ENCODE measurements at places on chromosomes 11 and 22.

DNA sequence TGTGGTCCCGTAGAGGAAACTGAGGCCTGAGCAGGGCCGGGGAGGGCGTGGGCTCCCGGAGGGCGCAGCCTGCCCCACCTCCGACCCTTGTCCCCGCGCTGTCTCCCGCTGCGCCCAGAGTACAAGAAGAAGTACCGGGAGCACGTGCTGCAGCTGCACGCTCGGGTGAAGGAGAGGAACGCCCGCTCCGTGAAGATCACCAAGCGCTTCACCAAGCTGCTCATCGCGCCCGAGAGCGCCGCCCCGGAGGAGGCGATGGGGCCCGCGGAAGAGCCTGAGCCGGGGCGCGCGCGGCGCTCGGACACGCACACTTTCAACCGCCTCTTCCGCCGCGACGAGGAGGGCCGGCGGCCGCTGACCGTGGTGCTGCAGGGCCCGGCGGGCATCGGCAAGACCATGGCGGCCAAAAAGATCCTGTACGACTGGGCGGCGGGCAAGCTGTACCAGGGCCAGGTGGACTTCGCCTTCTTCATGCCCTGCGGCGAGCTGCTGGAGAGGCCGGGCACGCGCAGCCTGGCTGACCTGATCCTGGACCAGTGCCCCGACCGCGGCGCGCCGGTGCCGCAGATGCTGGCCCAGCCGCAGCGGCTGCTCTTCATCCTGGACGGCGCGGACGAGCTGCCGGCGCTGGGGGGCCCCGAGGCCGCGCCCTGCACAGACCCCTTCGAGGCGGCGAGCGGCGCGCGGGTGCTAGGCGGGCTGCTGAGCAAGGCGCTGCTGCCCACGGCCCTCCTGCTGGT lies 1.9 kb downstream of the NLRP6 start:
- no peak for DNase-seq

- DNase-seq, result no peak
These were observed 19.9 kb downstream of the CTNND1 start for GRCh38 chr11:57781529-57781943.

DNA sequence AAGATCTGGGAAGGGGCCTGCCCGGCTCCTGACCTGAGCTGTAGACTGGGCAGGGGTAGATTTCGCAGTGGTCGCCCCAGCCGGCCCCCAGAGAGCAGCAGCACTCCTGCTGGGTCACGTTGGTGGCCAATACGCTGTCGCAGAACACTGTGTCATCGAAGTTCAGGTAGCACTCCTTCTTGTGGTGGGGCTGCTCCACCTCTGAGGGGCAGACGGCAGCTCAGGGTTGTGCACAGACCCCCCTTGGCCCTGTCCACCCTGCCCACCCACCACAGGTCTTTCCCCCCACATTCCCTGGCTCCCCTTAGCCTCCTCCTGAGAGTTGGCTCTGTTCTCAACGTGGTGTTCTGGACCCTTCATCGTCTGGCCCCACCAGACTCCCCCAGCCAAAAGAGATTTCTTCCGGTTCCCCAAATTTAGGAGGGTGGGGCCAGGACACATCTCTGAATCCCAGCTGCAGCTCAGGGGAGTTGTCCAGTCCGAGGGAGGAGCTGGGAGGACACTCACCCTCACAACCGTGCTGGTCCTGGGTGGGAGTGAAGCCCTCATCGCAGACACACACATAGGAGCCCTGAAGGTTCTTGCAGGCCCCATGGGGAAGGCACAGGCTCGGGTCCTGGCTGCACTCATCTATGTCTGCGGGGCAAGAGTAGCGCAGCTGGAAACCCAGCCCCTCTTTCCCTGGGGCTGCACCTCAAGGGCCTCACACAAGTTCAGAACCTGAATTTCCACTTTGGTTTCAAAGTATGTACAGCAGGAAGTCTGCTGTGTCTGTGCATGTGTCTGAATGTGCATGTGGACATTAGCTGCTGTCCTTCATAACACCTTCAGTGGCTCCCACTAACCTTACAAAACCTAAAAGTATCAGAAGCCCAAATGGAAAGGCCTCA lies 16.5 kb downstream of the SCYL1 start:
- DNase-seq, result no peak

DNA sequence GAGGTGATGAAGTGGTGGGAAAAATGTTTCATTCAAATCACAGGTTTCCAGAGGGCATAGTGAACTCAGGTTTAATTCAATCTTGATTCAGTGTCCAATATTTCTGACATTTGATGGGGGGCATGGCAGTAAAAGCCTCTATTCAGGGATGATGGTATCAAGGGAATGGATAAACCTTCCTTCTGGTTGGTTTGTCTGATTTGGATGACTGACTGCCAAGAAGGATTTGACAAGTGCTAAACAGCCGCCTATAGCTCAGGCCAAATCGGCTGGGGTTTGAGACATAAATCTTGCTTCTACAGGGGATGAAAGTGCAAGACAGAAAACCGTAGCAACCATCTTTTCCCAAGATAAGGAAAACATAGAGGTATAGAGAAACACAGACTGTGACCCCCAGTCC lies 121.8 kb upstream of the C11orf87 start:
- no peak for DNase-seq

DNA sequence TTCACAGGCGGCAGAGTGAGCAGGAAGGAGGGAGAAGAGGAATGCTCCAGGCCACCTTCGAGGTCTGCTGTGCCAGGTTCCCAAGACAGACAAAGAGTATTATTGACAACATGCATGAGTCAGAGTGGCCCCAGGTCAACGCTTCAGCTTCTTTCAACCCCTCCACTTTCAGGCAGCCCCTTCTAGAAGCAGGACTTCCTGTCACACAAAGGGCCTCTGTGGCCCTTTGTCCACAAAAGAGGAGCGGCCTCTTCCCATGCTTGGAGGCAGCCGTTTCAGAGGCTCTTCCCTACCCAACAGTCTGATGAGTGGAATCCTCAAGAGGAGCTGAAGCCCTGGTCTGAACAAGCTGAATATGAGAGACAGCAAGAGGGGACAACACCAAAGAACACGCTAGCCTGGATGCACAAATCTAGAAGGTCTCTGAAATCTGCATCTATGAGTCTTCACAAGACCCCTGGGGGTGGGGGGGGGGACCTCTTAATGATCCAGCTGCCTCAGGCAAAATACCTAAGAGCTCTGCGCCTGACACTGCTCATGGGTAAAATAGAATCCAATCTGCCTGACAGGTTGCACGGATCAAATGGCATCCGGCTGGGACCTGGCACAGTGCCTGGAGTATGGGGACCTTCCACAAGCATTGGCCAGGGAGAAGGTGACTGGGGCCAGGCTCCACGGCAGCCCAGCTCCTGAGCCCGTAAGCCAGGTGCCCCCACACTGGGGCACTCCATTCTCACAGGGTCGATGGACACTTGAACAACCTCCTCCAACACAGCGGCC lies 67.5 kb downstream of the PACSIN2 start:
- DNase-seq, result no peak

DNA sequence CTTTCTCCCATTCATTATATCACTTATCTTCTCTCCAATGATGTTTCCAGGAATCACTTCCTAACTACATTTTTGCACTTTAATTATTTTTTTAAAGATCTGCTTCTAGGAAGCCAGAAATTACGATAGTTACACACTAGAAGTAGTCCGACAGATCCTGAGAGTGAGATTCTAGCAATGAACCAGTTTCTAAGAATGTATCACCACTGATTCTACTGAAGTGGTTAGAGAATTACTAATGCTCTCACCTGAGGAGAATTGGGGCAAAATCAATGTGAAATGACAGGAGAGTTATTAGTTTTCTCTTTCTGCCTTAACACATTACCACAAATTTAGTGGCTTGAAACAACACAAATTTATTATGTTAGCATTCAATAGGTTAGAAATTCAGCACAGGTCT lies 241.2 kb downstream of the CASP12 start:
- DNase-seq, result no peak

DNA sequence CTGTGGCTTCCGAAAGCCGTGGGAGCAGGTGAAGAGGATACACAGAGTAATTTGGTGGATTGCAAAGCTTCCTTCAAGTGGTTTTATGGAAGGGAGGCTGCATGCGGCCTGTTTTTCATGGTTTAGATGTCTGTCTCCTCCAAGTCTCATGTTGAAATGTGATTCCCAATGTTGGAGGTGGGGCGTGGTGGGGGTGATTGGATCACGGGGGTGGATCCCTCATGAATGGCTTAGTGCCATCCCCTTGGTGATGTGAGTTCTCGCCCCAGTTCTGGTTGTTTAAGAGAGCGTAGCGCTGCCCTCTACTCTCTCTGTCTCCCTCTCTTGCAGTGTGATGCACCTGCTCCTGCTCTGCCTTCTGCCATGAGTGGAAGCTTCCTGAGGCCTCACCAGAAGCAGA lies 247.8 kb upstream of the B3GAT1 start:
- no peak for DNase-seq

DNA sequence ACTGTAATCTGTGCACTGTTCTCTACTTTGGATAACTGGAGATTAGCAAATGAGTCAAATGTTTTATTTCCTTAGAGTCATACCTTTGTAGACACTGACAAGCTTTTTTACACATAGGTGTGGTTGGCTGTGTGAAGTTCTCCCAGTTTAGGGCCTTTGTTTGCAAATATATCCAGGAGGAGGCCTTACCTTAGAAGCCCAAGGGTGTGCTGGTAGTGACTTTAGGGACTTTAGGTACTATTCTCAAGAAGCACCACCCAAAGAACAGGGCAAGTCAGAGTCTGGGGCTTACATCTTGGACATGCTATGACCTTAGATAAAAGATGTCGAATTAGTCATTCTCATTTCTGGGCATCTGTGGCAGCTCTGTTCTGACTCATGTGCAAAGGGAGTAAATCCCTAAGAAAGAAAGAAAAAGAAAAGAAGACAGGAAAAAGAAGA lies 4.8 kb upstream of the FAR1 start:
- no peak for DNase-seq

DNA sequence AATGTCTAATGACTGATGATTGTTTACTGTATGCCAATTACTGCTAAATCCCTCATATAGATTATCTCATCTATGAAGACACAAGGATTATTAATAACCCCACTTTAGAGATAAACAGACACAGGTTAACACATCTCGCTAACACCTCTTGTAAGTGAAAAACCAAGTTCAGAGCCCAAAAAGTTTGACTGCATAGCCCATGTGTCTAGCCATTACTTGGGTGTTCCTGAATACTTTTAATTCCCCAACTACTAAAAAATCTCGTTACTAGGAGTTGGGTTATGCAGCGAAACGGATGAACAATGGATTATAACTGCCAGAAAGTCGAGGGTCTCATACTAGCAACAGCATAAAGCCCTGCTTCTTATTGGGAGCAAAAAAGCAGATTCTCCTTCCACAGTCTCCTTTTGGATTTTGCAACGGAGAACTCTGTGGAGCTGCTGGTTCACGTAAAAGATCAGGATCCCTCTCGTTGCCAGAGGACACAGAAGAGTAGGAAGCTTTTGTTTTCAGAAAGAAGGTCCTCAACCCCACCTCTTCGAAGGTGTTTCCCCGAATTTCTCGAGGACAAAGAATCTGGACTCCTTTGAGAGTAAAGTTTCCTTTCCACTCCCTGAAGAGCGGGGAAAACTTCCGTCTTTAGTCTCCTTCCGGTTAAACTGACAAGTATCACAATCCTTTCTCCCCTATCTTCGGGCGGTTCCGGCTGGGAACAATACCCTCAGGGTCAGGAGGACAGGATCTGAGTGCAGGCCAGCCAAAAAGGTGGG lies 979 bp downstream of the ZBED5 start:
- DNase-seq, result no peak

- DNase-seq, result no peak
These were observed 29.3 kb downstream of the MOB2 start for GRCh38 chr11:1457326-1457680.

DNA sequence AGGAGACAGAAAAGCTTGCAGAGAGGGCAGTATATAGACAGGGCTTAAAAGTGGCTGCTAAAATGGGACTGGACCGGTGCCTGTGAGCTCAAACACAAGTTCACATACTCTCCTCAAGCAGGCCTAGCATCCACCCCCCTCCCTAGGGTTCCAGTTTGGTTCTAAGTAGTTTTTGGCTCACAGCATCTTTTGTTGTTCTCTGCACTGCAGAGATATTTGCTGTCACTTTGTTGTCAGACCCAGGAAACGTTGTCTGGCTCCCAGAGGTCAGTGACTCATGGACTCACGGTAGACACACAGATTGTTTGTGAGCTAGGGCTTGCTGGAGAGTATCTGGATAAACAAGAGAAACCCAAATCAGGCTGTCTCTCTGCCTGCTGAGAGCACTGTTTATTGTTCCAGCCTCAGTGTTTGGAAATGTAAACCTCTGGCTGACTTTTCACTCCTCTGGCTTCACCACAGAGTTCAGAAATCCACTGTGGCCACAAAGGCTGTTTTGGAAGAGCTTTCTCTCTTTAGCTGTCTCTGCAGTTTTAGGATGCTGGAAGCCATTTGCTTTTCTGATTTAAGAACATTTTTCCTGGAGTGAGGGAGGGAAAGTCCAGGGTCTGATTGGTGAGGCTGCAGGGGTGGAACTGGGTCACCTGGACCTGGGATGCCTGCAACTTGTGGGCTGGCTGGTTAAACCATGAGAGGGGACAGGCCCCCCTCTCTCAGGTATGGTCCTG lies 303.7 kb upstream of the PLET1 start:
- no peak for DNase-seq

GRCh38 chr11:71476926-71477640 lies 24.1 kb downstream of the NADSYN1 start:
- DNase-seq, result no peak

DNA sequence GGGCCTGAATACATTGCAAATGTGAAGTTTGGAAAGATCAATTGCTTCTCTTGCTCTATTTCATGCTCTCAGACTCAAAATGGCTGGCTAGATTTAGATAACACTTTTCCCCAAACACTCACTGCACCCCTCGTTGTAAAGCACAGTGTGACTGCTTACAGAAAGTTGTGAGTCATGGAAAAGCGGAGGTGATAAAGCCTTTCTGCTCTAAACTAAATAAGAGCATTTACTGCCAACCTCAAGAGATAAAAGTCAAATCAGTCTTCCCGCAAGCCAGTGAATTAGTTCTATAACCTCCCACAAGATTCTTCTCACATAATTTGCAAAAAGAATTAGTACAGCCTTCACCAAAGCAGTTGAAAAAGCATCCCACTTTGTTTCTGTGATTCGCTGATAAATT lies 168.7 kb downstream of the WT1 start:
- DNase-seq, result no peak

- DNase-seq, result no peak
These were observed 2.6 kb upstream of the OR51B6 start for GRCh38 chr11:5348551-5349194.

- DNase-seq, result no peak
These were observed 102.0 kb downstream of the CASP12 start for GRCh38 chr11:104796301-104796700.

- DNase-seq, result no peak
These were observed 36.6 kb downstream of the SC5D start for GRCh38 chr11:121328967-121329679.

GRCh38 chr11:3882655-3883054 lies 27.2 kb downstream of the STIM1 start:
- DNase-seq, result no peak

DNA sequence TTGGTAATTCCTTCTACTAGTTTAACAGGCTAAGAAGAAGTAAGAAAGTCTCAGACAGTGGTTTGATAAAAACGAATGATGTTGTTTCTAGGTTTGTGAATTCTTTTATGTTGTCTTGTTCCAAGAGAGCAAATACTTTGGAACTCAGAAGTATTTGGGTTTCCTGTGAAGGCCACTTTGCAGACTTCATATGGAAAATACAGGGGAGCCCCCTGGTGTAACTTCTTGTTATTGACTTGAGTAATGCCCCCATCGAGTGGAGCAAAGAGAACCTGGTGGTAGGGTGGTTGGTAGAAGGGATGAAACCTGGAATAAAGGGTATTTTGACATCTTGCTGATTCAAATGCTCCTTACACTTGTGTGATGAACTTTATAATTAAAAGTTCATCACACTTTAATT lies 40.0 kb upstream of the PTH start:
- DNase-seq, result no peak

GRCh38 chr11:20208622-20209111 lies 48.4 kb upstream of the DBX1 start:
- DNase-seq, result no peak

All from stimulated activated CD4-positive, alpha-beta T cell treated with anti-CD3 and anti-CD28 coated beads, Interleukin-1b, Interleukin-23, amount 100 ng/mL, for 24 hours (primary cell).